PC-9 (cell line): ENCODE measurements at places on chromosomes 2 and 18. TPM values are rescaled to one million over a fixed set of nuclear protein-coding genes. Genes with fewer than 3 reads are reported as not detected.

TIMM21 gene
- 17.9 and 32.6 TPM in 2 replicates for total RNA-seq

- DNase-seq: no peak
Observed at GRCh38 chr2:106020821-106021661, 173.1 kb downstream of the UXS1 start.

DNA sequence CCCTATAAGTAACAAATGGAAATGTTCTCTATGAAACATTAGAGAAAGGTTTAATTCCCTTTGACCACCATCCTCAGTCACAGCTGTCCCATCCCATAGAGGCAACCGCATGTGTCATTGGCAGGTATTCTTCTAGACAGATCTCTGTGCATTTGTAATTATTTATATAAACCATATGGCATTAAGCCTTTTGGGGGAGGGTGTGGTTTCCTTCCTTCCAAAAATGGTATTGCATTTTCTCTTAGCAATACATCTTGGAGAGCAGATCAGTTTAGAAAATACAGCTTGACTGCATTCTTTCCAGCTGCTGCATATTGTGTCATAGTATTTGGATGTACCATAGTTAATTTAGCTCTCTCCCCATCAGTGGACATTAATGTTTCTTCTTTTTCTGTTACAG is 57.7 kb downstream of the LCLAT1 start:
- no peak for DNase-seq

LBX2 gene
- 0.76 and 2.0 TPM in 2 replicates for total RNA-seq

DNA sequence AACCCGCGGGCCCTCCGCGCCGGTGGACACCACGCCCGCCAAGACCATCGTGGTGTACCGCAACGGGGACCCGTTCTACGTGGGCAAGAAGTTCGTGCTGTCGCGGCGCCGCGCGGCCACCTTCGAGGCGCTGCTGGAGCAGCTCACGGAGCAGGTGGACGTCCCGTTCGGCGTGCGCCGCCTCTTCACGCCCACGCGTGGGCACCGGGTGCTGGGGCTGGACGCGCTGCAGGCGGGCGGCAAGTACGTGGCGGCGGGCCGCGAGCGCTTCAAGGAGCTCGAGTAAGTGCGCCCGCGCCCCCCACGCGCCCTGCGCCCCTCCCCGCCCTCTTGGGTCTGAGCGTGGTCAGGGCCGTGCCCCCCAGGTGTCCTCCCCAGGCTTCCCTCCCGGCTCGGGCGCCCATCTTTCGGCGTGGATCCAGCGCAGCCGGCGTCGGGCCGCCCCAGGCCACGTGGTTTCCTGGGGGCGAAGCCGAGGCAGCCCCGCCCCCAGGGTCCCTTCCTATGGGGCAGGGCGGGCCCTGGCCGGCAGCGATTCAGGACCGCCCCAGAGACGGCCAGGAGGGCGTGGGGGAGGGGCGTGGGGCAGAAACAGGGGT is 481 bp downstream of the DCDC2C start:
- no peak for DNase-seq

GRCh38 chr2:192948316-192948715 is 753.6 kb upstream of the TMEFF2 start:
- no peak for DNase-seq

DNA sequence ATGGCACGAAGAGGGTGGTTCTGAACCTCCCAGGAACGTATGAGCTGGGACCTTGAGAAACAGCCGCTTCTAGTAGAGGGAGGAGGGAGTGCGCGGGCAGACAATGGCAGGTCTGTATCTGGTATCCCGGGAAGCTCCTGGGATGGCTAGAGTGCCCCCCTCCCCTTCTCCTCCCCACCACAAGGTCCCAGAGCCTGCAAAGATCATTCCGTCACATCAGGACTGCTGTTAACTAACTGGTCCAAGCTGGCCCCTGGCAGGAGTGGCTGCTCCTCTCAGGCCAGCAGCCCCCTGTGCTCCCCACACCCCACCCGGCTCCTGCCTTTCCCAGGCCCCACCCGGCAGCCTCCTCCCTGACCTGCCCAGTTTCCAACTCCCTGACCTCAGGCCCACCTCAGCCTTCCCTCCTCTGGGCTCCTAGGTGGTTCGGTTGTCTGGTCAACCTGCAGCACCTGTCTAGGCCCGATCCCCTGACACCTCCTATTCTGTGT is 75.0 kb downstream of the TPO start:
- no peak for DNase-seq

C2orf68 gene
- 46.0 and 48.6 TPM in 2 replicates for total RNA-seq

GRCh38 chr2:120638450-120638849 is 97.2 kb upstream of the GLI2 start:
- no peak for DNase-seq

DNA sequence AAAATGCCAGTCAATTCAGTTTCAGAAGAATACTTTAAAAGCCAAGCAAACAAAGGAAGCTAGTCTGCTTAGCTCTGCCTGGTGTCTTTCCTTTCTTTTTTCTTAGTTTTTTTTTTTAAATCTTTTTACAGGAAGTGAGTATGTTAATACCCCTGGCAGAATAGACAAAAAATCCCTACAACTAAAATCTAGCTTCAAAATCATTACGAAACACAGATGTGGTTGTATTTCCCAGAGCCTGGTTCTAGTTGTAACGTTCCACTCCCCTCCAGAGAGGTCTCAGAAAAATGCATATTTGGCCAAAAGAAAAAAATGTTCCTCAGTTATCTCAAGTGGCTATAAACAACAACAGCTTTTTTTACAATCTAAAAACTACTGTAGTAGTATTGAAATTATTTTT is 202.1 kb upstream of the RND3 start:
- DNase-seq: no peak

DNA sequence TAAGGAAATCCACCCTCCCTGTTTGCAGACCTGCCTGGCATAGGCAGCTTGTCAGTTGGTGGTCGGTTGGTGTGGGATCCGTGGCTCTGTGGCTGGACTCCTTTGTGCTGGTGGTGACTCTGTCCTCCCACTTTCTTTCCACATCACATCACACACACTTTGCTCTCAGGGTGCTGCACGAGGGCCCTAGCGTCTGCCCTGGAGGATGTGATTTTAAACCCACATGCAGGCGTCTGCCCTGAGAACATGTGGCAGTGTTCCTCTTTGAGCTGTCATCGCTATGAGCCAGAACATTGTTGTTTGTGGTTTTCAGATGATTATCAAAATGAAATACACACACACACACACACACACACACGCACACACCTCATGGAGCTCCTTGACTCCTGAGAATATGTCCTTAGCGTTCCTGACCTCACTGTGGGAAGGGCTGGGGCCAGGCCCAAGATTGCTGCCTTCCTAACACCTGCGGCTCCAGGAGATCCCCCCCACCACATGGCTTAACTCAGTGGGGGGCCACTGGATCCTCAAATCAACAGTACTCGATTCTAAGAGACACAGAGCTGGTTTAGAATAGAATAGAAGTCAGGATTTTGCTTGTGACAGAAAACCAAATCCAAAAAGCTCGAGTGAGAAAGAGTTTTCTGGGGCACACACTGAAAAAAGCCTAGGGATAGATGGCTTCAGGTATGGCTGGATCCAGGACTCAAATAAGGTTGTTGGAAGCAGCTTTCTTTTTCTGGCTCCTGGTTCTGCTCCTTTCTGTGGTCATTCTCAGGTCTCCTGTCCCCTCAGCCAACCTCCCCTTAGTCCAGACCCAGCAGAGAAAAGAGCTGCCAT is 54.8 kb downstream of the RTP5 start:
- no peak for DNase-seq

KHK gene
- 4.4 and 10.4 TPM in 2 replicates for total RNA-seq

DNA sequence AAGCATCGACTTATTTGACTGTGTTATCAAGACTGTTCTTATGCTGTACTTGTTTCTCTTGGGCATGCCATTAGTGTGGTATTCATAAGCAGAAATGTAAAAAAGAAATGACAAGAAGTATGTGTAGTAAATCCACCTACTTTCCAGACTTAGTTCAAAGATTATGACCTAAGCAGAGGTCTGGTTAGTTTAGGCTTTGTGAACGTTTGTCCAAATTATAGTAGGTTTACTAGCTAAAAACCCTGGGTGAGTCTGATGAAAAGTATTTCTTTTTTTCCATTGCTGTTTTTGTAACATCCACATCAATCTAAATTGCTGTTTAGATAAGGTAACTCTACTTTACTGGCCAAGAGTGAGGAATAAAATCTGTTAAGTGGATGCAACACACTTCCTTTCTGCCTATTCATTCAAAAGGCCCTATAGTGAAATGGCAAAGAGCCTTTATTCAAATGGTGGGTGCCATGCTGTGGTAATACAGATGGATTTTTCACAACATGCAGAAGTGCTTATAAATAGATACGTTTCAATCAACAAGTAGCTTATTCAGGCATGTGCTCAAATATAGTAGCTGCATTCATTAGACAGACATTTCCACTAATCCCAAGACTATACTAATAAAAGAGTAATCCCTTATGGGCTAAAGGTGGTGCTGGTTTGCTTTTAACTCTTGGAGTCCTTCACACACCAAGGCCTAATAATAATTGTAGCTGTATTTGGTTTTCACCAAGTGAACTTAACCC is 122.5 kb upstream of the LTBP1 start:
- no peak for DNase-seq

- DNase-seq: no peak
Observed at GRCh38 chr2:212030709-212031108, 507.9 kb downstream of the ERBB4 start.

DNA sequence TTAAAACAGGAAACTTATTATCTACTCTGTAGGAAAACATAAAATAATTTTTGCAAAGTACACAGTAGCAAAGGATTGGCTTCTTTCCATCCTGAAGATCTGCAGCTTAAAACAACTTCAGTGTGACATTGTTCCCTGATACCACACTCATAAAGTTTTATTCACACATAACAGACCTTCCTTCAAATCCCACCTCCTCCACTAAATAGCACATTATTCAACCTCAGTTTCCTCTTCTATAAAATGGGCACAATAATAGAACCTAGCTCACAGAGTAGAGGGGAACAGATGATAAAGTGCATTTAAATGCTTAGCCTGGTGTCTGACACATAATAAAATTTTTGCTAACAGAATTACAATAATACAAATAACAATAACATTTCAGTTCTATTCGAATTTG is 250.4 kb upstream of the RBBP8 start:
- no peak for DNase-seq

GRCh38 chr2:32963941-32964340 is 17.2 kb downstream of the LTBP1 start:
- no peak for DNase-seq

- DNase-seq: no peak
Observed at GRCh38 chr2:31097962-31098613, 40.2 kb downstream of the GALNT14 start.

GRCh38 chr2:2587354-2587753 is 256.3 kb upstream of the MYT1L start:
- DNase-seq: no peak

ICOS gene
- total RNA-seq: not detected in 2 replicates

DNA sequence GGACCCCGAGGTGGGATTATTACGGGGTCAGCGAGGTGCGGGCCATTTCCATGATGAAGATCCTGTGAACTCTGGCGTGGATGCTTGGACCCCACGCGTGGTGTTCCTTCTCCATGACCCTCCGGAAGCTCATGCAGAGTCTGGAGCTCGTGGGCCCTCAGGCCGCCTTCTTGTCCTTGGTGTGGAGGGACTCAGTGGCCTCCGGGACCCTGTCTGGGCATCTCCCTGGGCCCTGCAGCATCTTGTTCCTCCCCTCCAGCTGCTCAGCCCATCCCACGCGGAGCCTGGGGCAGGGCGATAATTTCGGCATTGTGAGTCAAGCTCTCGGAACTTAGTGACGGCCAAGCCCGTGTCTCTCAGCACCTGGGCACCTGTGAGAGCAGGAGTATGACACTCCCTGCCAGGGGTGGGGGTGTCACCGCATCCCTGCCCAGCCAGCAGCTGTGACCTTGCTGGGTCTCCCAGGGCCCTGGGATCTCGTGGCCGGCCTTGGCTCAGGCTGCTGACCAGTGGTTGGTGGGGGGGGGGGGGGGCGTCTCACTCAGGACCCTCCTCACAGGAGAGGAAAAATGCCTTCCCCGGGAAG is 24.6 kb downstream of the RTP5 start:
- no peak for DNase-seq

GRCh38 chr2:65357959-65358294 is 74.5 kb downstream of the SPRED2 start:
- no peak for DNase-seq

- no peak for DNase-seq
Observed at GRCh38 chr2:31312898-31313297, 78.9 kb downstream of the EHD3 start.

- DNase-seq: no peak
Observed at GRCh38 chr2:67645280-67646138, 248.4 kb downstream of the ETAA1 start.

- DNase-seq: no peak
Observed at GRCh38 chr18:6057604-6058003, 162.3 kb upstream of the TMEM200C start.

CD8A gene
- total RNA-seq: 0.28 and 0.45 TPM in 2 replicates

GRCh38 chr2:112791693-112792230 is 7.5 kb upstream of the IL1A start:
- no peak for DNase-seq

DNA sequence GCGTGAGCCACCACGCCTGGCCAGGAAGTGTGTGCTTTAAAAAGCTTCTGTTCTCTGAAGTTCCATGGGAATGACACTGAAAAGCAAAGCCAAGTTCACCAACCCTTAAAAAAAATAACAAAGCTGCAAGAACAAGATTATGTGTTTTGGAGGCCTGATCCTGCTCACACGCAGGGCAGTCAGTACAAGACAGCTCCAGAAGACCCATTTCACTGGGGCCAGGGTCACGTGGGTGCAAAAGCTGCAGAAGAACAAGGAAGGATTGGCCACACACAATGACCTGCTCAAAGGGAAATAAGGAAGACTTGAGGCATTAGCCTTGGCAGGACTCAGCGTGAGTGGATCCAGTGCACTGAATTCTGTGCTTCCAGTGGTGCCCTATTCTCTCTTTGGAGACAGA is 187.9 kb downstream of the NCK2 start:
- no peak for DNase-seq

DNA sequence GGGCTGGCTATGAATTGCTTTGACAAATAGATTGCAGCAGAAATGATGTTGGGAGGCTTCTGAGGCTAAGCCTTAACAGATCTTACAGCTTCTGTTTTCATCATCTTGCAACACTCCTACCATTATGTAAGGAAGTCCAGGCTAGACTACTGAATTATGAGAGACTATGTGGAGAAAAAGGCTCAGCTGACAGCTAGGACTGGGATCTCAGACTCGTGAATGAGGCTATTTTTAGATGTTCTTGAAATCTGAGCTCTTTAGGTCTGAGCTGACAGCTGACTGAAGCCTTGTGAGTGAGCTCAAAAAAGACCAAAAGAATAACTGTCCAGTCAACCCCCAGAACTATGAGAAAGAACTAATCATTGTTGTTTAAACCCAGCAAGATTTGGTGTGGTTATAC is 70.3 kb downstream of the VWC2L start:
- DNase-seq: no peak

TNFAIP6 gene
- total RNA-seq: not detected in 2 replicates

DNAH6 gene
- not detected in 2 replicates for total RNA-seq

IWS1 gene
- 47.3 and 51.3 TPM in 2 replicates for total RNA-seq

SULT6B1 gene
- not detected in 2 replicates for total RNA-seq
